ENCODE measurements at places on chromosomes 13 and 19.

GRCh38 chr13:104954210-104954609 is 1581.3 kb downstream of the EFNB2 start:
- no peak overlapping the region for H3K4me3 ChIP-seq
- no peak overlapping the region for H3K27ac ChIP-seq
- H3K36me3 ChIP-seq: no peaks in the 10 kb centered on the region
- H3K27me3 ChIP-seq: no peaks in the 10 kb centered on the region
- no peaks in the 10 kb centered on the region for H3K4me1 ChIP-seq

DNA sequence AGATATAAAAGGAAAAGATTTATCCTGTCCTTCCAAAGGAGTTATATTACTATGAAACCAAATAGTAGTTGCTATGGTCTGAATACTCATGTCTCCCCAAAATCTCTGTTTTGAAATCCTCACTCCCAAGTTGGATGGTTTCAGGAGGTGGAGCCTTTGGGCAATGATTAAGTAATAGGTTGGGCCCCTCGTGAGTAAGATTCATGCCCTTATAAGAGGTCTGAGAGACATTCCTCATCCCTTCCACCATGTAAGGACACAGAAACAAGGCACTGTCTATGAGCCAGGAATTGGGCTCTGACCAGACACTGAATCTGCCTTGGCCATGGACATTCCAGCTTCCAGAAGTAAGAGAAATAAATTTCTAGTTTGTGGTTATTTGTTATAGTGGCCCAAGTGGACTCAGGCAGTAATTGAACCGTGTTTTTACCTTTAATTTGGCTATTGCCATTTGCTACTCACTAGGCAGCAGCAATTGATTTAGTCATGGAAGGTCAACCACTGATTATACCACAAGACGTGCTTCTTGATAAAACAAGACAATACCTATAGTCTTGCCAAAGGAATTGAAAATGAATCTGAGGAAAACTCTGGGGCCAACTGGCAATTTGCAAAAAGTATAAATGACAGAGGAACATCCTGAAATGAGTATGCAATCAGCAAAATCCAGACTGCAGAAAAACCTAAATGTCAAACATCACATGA is 717.4 kb upstream of the SPRY2 start:
- H3K4me1 ChIP-seq: no peaks in the 10 kb centered on the region
- H3K27me3 ChIP-seq: no peaks in the 10 kb centered on the region
- no peak overlapping the region for H3K27ac ChIP-seq
- no peak overlapping the region for H3K4me3 ChIP-seq
- no peaks in the 10 kb centered on the region for H3K36me3 ChIP-seq

GRCh38 chr13:64723724-64724123 is 2506.4 kb downstream of the PCDH9 start:
- H3K27ac ChIP-seq: no peak overlapping the region
- no peak for DNase-seq
- H3K4me3 ChIP-seq: no peak overlapping the region

GRCh38 chr13:26895081-26895807 is 134.7 kb upstream of the GPR12 start:
- H3K4me3 ChIP-seq: no peak overlapping the region
- DNase-seq: no peak
- no peaks in the 10 kb centered on the region for H3K4me1 ChIP-seq
- H3K36me3 ChIP-seq: no peaks in the 10 kb centered on the region
- H3K27me3 ChIP-seq: peaks cover 14% of the 10 kb centered on the region

- no peaks in the 10 kb centered on the region for H3K36me3 ChIP-seq
- H3K27me3 ChIP-seq: no peaks in the 10 kb centered on the region
- H3K4me1 ChIP-seq: peaks cover 9% of the 10 kb centered on the region
Measured at GRCh38 chr19:48955308-48955958, 758 bp downstream of the BAX start.

DNA sequence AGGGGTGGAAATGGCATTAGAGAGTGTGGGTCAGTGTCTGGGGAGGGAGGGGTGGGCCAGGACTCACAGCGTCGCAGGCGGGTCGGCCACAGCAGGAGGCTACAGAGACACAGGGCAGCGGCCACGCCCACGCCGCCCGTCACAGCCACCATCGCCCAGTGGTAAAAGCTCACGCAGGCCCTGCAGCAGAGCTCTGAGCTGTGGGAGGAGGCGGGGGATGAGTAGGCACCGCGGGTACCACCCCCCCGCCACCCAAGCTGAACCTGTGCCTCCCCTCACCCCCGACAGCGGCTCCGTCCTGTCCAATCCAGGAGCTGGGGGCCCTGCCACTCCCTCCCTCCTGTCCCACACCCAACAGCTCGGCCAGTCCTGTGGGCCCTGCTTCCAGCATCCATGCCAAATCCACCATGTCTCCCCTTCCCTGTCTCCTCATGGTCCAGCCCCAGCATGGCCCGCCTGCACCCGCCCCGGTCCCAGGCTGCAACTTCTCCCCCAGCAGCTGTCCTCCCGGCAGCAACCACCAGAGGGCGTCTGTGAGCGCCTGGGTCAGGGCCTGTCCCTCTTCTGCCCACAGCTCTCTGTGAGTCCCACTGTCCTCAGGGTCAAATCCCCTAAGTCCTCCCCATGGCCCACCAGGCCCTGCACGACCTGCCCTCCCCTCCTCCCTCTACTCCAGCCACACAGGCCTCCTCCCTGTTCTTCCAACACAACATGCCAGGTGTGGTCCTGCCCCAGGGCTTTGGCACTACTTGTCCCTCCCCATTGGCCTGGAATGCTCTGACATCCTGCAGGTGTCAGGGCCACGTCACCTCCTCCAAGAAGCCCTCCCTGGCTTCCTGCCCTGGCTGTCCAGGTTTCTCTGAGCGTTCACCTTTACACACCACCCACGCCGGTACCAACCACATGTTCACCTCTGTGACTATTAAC is 6.0 kb downstream of the TEKTIP1 start:
- no peak overlapping the region for H3K4me3 ChIP-seq
- H3K27me3 ChIP-seq: no peaks in the 10 kb centered on the region
- H3K4me1 ChIP-seq: no peaks in the 10 kb centered on the region
- no peak for DNase-seq

GRCh38 chr13:43686557-43686956 is 100.2 kb downstream of the ENOX1 start:
- no peaks in the 10 kb centered on the region for H3K4me1 ChIP-seq
- H3K27ac ChIP-seq: no peak overlapping the region
- no peak overlapping the region for H3K4me3 ChIP-seq
- no peaks in the 10 kb centered on the region for H3K36me3 ChIP-seq
- H3K27me3 ChIP-seq: no peaks in the 10 kb centered on the region

- no peaks in the 10 kb centered on the region for H3K36me3 ChIP-seq
- DNase-seq: no peak
Measured at GRCh38 chr19:54436031-54436523, 12.9 kb upstream of the LENG8 start.

DNA sequence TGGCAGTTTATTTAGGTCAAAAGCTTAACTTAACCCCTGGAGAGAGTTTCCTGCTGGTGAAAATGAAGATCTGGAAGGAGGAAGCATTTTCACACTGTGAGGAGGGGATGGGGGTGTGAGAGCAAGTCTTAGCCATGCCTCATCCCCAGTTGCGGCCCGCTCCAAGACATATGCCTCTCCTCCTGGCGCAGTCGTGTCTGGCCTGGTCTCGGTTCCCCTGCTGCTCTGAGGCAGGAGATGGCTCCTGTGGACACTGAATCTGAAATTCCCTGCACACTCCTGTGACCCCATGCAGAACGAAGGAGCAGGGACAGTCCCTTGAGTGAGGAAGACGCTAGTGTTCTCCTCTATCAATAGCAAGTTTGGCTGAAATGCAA is 360 bp upstream of the ZNF69 start:
- H3K27me3 ChIP-seq: no peaks in the 10 kb centered on the region
- peak overlapping the region; percentile 95 for H3K27ac ChIP-seq
- H3K4me3 ChIP-seq: peak overlapping the region; percentile 73
- DNase-seq: no peak
- no peaks in the 10 kb centered on the region for H3K4me1 ChIP-seq

DNA sequence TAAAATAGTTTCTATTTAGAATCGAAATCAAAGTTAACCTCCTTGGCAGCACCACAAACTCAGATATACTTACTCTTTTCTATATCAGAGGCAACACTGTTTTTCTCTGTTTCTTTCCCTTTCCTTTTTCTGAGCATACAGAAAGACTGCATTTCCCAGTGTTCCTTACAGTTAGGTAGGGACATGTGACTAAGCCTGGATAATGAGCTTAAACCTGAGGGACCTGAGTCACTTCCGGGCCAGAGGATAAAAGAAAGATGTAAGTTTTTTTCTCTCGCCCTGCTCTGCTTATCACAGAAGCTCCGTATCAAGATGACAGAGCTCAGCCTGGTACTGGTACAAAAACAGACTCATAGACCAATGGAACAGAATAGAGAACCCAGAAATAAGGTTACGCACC is 531.9 kb downstream of the KLF12 start:
- no peaks in the 10 kb centered on the region for H3K36me3 ChIP-seq
- no peak overlapping the region for H3K4me3 ChIP-seq
- H3K4me1 ChIP-seq: no peaks in the 10 kb centered on the region

DNA sequence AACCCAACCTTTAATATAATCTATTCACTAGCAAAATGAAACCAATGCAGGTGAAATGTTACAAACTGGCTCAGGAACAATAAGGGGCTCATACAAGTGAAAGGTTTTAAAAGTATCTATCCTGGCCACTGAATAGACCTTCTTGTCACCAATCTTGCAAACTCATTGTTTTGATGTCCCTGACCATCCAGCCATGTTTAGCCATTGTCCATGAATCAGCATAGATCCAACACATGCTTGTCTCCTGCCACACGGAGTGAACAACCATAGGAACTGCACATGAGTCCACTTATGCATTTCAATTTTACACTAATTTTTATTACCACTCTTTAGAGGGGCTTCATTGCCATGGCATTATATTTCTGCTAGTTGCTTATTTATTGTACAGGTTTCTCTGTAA is 331.4 kb downstream of the GPC5 start:
- H3K4me1 ChIP-seq: no peaks in the 10 kb centered on the region
- H3K27me3 ChIP-seq: no peaks in the 10 kb centered on the region
- no peak overlapping the region for H3K4me3 ChIP-seq
- no peaks in the 10 kb centered on the region for H3K36me3 ChIP-seq

DNA sequence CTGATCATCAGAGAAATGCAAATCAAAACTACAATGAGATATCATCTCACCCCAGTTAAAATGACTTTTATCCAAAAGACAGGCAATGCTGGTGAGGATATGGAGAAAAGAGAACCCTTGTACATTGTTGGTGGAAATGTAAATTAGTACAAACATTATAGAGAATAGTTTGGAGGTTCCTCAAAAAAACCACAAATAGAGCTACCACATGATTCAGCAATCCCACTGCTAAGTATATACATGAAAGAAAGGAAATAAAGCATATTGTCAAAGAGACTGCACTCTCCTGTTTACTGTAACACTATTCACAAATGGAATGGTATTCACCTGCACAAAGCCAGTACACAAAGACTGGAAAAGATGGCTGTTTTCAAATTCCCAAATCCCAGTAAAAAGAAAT is 1233.7 kb downstream of the PCDH17 start:
- H3K27me3 ChIP-seq: no peaks in the 10 kb centered on the region
- no peaks in the 10 kb centered on the region for H3K36me3 ChIP-seq
- no peak for DNase-seq
- H3K27ac ChIP-seq: no peak overlapping the region

DNA sequence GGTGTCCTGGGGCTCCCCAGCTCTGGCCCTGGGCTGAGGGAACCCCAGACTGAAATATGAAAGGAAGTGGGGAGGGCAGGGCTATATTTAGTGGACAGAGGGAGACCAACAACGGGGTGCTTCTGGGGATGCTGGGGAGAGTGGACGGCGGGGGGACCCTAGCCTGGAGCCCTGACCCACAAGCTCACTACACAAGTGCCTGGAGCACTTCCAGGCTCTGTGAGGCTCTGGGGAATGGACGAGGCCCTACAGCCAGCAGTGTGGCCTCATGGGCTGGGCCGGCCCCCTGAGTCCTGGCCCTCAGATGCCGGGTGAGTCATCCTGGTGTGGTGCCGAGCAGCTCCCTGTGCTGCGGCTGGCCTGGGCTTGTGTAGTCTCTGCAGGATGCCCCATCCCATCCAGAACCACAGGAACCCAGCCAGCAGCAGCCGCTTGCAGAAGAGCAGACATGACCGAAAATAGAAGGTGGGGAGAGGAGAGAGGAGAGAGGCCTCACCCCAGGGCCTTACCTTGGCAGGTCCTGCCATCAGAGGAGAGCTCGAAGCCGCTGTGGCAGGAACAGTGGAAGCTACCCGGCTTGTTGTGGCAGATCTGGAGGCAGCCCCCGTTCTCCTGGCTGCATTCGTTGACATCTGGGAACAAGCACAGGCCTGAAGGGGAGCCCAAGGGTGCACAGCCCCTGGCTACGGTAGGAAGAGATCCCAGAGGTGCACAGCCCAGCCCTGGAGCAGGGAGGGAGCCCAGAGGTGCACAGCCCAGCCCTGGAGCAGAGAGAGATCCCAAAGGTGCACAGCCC is 26.1 kb downstream of the GAS6 start:
- H3K4me3 ChIP-seq: peak overlapping the region; percentile 46
- peak overlapping the region; percentile 96 for H3K27ac ChIP-seq
- peak; percentile 89 for DNase-seq
- peaks cover 41% of the 10 kb centered on the region for H3K4me1 ChIP-seq
- H3K36me3 ChIP-seq: no peaks in the 10 kb centered on the region

DNA sequence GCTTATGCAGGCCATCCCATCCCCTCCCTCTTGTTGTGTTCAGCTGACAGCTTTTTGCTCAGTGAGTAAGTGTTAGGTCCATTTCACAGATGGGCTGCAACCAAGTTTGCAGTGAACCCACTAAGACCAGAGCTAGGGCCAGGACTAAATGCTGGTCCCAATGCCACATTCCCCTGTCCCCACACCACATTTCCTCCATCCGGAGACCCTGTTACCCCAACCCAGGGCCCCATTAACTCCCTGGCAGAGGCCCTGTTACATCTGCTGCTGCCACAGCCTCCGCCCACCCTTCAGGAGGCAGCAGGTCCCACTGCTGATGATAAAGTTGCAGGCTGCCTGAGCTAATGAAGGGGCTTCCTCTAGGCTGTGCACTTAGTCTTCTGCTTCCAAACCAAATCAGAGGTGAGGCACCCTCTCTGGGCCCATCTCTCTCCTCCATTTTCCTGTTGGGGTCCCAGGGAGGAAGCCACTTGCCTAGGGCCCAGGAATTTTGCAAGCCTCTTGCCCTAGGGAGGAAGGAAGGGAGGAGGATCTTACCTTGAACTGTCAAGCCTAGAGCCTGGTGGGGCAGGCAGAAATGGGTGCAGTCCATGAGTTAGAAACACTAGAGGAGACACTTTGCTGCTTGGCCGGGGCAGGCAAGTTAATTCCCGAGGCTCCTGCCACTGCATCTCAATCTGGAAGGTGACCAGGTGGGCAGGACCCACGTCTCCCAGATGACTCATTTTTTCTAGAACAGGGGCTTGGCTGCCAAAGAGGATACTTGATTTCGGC is 3.4 kb upstream of the USF2 start:
- no peaks in the 10 kb centered on the region for H3K27me3 ChIP-seq
- no peak overlapping the region for H3K4me3 ChIP-seq
- H3K36me3 ChIP-seq: no peaks in the 10 kb centered on the region
- DNase-seq: peak; percentile 52
- H3K4me1 ChIP-seq: peaks cover 33% of the 10 kb centered on the region
- H3K27ac ChIP-seq: peak overlapping the region; percentile 95

GRCh38 chr19:469833-470232 is 9.0 kb upstream of the SHC2 start:
- H3K36me3 ChIP-seq: no peaks in the 10 kb centered on the region
- no peak overlapping the region for H3K27ac ChIP-seq
- H3K4me3 ChIP-seq: no peak overlapping the region
